ENCODE measurements at places on chromosomes 3 and 15.
A peak's percentile ranks its signal among the peaks of the same experiment; 100 is the strongest.

GRCh38 chr3:62277450-62277849, 95.9 kb downstream of the FEZF2 start:
- DNase-seq = no peak

- DNase-seq = no peak
Observed at GRCh38 chr3:148711981-148712666, 14.4 kb downstream of the AGTR1 start.

GRCh38 chr3:16338999-16339398, 74.0 kb downstream of the OXNAD1 start:
- peak; percentile 28 for DNase-seq

- DNase-seq = no peak
Observed at GRCh38 chr3:42653303-42653559, 266 bp upstream of the ZBTB47 start.

DNA sequence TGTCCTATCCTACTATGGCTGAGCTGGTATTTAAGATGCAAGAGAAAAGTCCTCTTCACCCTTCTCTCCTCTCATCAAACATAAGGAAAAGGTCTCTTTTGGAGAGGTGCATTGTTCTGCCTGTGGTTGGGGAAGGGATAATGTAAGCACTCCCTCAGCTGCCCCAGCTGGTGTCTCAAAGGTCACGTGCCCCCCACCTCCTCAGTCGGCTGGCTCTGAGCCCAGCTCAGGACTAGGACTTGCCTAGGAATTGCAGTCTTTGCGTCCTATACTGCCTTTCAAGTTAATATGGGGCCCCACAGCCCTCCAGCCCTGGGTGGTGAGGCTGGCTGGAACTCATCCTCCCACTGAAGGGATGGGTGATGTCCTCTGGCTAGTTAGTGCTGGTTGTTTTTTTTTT, 29.7 kb downstream of the OR4F15 start:
- DNase-seq = no peak

GRCh38 chr3:46922426-46922825, 44.9 kb downstream of the PTH1R start:
- DNase-seq = peak; percentile 9

DNA sequence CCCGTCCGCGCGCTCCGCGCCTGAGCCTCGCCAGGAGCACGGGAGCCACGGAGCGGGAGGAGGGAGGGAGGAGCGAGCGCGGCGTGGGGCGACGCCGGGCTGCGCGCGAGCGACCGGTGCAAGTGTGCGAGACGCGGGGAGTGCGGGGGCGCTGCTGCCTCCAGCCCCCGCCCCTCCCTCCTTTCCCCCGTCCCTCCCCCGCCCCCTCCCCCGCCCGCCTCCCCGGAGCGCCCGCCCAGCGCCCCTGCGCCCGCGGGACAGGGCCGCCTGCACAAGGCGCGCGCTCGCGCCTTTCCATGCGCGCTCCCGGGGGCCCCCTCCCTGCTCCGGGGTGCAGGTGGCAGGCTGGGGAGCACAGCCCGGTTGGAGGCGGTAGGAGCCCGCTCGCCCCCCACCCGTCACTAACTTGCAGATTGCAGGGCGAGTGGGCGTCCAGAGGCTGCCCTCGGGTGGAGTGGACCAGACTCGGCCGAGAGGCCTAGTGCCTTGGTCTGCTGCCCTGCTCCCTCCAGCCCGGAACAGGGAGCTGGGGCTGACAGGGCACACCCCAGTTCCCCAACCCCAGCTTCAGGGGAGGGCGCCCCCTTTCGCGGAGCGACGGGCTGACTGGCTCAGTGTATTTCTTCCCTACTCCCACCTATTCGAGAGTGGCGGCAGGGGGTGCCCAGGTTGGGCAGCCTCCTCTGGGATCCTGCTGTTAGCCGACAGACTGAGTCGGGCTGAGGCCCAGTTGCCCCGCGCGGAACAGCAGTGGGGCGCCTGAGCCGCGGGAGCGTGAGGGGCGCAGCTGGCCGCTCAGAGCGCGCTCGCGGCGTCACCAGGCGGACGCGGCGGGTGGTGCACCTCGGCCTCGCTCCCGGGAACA, at the start of gene WNT7A:
Gene WNT7A (minus strand): TSS at position 126 of the 865 bp plus-strand sequence. CDS start 255 bp downstream, outside the sequence.
- peak; percentile 62 for DNase-seq

DNA sequence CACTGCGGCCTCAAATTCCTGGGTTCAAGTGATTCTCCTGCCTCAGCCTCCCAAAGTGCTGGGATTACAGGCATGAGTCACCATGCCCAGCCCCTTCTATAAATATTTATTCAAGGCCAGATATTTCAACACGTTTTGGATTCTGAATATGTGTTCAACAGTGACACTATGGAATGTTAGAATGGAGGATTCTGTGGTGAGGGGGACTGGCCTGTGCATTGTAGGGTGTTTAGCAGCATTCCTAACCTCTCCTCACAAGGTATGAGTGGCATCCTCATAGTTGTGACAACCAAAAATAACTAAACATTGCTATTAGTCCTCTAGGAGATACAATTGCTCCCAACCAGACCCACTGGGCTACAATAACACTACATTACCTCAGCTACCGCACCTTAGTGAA, 104.0 kb upstream of the ATP10A start:
- no peak for DNase-seq

- DNase-seq = no peak
Observed at GRCh38 chr15:70337277-70338186, 239.8 kb upstream of the TLE3 start.

DNA sequence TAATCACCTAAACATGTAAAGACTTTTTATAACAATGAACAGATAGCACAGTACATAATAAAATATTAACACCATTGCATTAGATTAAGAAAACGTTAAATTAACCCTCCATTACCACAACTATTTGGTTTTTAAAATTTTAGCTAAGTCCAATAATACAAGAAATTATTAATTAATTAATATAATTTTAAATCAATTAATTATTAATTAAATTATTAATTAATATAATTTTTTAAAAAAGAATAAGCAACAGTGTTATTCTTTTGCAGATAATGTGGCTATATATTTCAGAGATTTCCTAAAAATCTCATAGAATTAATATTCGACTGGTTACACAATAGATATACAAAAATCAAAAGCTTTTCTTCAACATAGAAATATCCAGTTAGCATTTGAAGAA, 82.5 kb downstream of the ECT2 start:
- no peak for DNase-seq

DNA sequence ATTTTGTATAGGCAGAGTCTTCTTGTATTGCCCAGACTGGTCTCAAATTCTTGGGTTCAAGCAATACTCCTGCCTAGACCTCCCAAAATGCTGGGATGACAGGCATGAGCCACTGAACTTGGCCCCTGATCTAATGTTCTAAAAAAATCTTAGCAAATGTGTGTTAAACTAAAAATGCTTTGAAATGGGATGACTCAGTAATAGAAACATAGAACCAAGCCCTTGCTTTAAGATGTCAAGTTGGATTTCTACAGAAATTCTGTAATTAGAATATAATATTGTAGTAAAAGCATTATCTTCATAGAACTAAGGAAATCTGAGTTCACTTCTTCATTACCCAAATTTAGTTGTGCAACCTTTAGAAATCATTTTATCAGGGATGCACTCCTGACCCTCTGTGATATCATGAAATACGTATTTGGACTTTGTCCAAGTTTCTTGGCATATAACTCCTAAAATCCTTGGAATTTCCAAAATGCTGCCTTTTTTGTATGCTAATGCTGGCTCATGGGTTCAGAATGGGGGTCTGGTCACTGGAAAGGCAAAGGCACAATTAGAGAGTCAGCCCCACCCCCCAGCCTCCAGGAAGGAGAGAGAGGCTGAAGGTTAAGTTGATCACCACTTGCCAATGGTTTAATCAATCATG, 217.3 kb downstream of the TP63 start:
- no peak for DNase-seq

GRCh38 chr3:194585880-194586281, 47.3 kb downstream of the TMEM44 start:
- no peak for DNase-seq

GRCh38 chr3:115280506-115280905, 133.4 kb upstream of the ZBTB20 start:
- no peak for DNase-seq

DNA sequence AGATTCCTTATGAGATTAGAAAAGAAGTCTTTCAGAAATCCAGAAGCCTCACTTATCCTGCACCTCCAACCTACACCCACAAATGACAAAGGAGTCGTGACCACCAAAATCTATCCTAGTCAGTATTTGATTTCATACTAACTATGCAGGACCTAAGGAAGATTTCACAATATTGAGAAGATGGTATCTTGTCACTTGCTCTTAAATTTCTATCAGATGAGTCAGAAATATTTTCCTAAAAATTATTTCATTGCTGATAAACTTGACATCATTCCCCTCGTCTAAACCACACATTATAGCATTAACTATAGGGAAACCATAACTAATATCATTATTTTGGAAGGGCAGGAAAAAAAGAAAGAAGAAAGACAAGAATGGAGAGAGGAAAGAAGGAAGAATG, 138.0 kb upstream of the THBS1 start:
- no peak for DNase-seq

GRCh38 chr15:45185069-45185779, 2.5 kb downstream of the SHF start:
- DNase-seq = no peak

DNA sequence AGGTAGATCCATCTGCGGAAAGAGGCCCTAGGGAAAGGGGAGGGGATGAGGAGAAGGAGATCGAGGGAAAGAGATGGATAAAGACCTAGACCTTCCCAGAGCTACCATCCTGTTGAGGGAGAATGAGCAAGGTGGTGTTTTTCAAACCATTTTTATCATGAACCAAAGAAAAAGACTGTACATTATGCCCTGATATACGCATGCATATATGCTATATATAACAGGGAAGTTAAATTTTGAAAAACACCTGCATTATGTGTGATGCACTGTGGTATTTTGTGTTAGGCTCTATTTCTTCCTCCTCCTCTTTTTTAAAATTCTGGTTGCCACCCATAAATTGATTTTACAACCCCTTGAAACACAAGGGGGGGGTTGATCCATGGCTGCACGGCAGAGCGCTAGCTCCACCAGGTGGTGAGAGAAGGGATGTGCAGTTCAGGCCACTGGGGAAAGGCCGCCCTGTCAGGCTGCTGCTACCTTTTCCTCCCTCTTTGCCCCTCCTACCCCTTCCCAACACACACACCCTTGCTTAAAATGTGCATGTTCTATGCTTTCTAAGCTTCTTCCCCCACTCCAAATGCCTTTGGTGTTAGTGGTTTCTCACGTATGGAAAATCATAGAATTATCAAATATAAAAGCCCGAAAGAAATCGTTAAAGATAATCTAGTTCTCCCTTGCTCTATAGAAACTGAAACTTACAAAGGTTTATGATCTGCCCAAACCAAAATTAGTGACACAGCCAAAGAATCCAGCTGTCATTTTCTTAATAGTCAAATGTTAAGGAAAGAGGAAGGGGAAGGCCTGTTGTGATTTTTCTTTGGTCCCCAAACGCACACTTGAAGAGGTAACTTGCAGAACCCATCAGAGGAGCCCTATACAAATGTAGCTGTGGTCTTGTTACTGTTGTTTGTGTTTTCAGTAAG, 262.0 kb upstream of the UMPS start:
- peak; percentile 76 for DNase-seq

GRCh38 chr3:81041331-81041730, 720.1 kb downstream of the GBE1 start:
- DNase-seq = no peak
